Kidney capillary endothelial cell (primary cell): ENCODE measurements at places on chromosomes 2 and 18.

- no peak for DNase-seq
Measured at GRCh38 chr18:76487782-76488181, 7.3 kb downstream of the ZNF516 start.

- no peak for DNase-seq
Measured at GRCh38 chr18:26689226-26689879, 141.0 kb upstream of the KCTD1 start.

- DNase-seq: no peak
Measured at GRCh38 chr18:61991836-61992235, 99.0 kb upstream of the RNF152 start.

DNA sequence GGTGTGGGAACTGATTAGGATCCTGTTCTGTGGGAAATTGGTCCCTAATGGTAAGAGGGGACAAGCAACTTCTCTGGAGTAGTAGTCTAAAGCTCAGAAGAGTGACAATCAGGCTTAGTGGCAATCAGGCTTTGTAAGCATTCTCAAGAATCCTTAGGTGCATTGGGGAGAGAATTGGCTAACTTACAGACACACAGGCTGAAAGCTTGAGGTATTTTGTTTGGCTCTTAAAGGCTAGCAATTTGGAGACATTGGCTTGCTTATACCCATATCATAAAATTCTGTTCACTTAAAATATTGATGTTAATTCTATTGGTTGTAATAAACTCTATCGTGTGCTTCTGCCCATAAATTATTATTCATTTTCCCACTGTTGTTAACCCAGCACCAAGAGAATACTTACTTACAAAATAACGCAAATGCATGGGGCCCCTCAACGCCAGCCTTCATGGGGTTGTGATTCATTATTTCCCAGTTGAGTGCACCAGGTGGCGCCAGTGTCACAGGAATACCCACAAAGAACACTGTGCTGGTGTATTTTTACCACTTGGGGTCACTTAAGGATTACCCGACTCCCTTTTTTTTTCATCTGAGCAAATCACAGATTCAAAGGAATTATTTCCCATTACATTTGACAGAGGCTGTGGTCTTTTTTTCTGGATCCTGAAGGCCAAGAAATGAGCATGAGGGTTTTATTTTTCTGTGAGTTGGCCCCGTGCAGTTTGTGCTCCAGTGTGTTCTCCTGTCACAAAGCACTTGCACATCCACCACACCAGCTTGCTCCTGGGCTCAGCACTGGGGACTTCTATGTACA is 45.5 kb downstream of the DDX1 start:
- DNase-seq: peak; percentile 74

GRCh38 chr2:218982586-218983262 is 2.3 kb downstream of the FEV start:
- no peak for DNase-seq

DNA sequence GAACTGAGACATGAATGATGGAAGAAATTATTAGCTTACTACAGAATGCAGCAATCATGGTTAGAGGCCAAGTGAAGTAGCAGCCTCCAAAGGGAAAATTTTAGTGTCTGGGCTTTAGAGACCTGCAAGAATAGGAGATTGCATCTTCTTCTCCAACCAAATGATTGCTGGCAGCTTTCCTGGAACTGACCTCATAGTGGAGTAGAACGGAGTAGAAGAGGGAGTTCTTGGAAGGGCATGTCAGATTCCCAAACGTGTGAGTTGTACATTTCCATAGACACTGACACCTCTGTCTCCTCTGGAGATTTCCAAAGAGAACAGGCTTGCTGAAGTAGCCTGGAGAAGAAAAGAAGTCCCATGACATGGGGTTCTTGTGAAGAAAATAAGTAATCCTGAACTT is 169.8 kb upstream of the ERBB4 start:
- DNase-seq: no peak

DNA sequence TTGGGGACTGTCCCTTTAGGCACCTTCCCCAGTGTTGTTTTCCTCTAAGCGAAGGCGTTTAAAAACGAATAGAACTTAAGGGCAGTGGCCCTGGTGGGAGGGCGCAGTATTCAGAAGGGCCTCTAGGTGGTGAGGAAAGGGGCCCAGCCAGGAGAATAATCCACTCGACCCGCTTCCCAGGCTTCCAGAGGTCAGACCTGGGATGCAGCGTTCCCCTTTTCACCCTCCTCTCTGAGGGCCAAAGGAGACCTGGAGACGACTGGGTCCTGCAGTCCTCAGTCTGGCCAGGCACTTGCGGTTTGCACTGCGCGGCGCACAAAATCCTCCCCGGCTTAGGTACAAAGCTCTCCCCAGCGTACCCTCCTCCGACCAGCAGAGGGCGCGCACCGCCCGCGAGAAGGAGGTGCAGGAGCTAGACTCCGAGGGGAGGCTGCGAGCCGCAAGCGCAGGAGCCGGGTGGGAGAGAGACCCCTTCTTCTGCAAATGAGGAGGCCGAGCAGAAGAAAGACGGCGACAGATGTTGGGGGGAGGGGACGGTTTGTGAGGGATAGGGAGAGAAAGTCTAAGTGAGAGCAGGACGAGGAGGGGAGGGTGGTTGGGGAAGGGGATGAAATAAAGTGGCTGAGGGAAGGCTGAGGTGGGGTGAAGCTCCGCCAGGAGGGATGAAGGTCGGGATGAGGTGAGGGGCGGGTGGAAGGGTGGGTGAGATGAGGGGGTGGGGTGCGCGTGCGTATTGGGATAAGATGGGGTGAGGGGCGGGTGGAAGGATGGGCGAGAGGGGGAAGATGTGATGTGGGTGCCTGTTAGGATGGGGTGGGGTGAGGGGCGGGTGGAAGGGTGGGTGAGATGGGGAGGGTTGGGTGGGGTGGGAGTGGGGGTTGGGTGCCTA is 4.9 kb downstream of the FEV start:
- DNase-seq: peak; percentile 81

DNA sequence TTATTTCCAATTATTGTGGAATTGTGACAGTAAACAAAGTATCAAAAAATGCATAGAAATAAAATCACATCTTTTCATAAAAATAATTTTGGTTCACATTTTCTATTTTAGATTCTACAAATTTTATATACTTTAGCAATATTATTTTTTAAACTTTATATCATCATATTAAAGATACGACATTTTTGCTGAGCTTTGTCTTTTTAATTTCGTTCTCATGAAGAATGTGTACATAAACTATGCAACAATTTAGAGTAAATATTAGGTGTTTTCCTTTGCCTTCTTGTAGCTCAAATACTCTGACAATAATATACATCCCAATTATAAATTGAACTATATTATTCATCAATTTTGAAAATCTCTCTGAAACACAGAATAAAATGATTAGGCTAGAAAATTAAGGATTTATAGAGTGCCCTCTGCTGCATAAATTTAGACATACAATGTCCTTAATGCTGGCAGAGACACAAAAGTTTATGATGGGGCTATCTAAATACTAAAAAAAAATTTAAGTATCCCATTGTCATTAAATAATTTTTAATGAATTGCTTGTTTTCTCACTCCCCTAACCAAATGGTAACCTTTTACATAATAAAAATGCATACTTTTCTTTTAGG is 45.7 kb downstream of the CCDC102B start:
- no peak for DNase-seq

DNA sequence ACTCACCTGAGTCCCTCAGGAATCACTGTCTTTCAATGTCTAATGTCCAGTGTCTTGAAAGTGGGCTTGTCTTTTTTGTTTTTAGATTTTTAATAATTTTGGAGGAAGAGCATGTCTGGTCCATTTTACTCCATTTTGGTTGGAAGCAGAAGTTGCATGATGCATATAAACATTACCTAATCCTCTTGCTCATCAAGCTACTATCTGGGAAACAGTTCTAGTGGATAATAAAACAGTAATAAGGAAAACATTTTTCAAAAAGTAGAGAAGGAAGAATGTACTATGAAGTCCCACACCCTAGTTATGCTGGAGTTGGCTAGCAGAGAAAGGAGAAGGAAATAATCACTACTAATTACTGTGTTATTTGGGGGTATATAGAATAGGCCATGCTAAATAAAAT is 263.7 kb downstream of the ETAA1 start:
- DNase-seq: no peak

DNA sequence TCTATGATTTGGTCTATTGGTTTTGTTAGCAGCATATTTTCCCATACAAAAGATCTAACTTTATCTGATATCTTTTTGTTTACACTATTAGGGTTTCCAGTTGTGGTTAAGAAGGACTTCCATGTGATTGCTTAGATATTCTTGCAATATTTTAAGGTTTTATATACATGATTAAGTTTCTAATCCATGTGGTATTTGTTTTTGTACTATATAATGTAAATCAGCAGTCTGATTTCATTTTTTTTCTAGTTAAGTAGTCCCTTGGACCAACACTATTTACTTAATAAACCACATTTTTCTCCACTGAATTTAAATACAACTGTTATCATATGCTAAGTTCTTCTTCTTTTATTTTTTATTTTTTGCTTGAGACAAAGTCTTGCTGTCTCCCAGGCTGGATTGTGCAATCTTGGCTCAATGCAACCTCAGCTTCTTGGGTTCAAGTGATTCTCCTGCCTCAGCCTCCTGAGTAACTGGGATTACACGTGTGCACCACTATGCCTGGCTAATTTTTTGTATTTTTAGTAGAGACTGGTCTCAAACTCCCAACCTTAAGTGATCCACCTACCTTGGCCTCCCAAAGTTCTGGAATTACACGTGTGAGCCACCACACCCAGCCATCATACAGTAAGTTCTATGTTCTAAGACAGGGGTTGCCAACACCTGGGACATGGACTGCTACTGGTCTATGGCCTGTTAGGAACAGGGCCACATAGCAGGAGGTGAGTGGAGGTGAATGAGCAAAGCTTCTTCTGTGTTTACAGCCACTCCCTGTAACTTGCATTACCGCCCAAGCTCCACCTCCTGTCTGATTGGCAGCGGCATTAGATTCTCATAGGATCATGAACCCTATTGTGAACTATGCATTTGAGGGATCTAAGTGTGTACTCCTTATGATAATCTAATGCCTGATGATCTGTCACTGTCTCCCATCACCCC is 58.5 kb upstream of the RAB27B start:
- DNase-seq: no peak

- DNase-seq: no peak
Measured at GRCh38 chr18:39661856-39662366, 2096.3 kb upstream of the CELF4 start.

- no peak for DNase-seq
Measured at GRCh38 chr2:16943279-16943958, 277.8 kb upstream of the CYRIA start.

DNA sequence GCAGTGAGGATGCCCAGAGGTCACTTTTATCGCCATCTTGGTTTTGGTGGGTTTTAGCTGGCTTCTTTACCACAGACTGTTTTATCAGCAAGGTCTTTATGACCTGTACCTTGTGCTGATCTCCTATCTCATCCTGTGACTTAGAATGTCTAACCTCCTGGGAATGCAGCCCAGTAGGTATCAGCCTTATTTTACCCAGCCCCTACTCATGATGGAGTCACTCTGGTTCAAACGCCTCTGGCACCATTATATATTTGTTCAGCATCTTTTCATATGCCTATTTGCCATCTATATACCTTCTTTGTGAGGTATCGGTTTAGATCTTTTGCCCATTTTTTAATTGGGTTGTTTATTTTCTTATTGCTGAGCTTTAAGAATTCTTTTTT is 7.2 kb upstream of the CCNT2 start:
- DNase-seq: no peak
